A172 (cell line): ENCODE measurements at places on chromosomes 7 and 10.
A peak's percentile ranks its signal among the peaks of the same experiment; 100 is the strongest.

DNA sequence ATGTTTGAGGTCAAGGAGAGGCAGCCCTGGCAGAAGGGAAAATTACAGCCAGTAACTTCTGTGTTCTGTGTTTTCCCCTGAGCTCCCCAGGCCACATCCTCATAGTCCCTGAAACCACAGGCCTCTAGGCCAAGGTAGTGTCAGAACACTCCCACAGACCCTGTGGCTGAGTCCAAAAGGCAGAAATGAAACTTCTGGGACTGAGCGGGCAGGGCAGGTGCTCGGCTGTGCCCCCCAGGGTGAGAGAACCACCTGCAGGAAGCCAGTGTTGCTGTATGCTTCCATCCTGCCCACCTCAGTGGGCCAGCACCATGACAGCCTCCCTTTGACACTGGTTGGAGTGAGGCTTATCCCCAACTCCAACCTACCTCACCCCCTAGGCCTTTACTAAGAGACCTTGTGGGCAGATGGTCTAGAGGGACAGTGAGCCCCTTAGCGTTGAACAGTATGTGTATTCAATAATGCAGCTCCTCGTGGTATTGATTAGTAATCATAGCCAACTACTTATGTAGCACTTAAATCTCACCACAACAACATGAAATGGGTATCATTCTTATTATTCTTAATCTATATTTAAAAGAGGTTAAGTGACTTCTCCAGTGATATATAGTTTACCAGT is 30.3 kb downstream of the PIK3CG start:
- no peak for DNase-seq

DNA sequence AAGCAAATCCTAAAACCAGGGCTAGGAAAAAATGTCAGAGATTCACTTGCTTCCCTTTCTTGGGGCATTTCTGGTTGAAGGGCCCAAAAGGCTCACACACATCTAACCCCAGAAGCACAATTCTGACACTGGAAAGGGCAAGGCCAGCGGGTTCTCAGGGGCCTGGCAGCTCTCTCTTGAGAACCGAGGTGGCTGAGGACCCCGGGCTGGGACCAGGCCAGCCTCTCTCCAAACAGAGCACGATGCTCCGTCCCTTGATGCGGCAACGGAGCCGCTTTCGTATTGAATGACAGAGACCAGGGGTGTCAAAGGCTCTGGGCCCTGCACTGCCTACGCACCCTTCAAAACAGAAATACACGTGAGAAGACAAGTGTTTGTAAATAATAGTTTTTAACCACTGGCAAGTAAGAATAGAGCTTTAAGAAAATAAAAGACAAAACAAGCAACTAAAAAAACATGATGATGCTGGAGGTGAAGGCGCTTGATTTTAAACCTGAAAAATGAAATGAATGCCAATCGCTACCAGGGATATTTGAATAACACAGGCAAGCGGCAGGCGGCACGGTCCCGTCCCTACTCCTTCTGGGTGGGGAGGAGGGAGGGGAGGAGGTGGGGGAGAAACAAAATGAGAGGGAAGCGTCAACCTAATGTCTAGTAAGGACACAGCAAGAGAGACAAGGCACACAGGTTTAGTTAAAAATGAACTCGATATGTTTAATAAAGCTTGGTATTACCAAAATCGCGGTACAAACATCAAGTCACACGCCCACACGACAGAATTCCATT is 68.0 kb downstream of the SLC29A4 start:
- no peak for DNase-seq

GRCh38 chr10:30413996-30414576 is 19.9 kb upstream of the MAP3K8 start:
- peak; percentile 75 for DNase-seq

- DNase-seq, result no peak
These were observed 7.9 kb upstream of the RALA start for GRCh38 chr7:39615350-39615975.

- DNase-seq, result peak; percentile 13
These were observed 630 bp downstream of the ZNF680 start for GRCh38 chr7:64562256-64562625.

DNA sequence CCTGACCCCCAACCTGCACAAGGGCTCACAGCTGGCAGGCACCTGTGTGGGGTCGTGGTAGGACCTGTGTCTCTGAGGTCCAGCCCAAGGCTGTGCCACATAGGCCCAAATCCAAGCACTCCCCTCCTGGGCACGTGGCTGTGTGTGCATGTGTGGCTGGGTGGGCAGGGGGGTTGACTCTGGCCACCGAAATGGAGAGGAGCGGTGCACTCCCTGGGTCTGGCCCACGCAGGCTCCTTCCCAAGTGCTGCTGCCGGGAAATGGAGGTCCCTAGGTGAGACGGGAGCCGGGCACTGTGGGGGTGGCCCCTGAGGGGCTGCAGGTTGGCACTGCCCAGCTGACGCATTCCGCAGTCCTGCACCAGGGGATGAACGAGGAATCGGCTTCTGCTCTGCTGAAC is 528.1 kb downstream of the DNAJB6 start:
- no peak for DNase-seq

DNA sequence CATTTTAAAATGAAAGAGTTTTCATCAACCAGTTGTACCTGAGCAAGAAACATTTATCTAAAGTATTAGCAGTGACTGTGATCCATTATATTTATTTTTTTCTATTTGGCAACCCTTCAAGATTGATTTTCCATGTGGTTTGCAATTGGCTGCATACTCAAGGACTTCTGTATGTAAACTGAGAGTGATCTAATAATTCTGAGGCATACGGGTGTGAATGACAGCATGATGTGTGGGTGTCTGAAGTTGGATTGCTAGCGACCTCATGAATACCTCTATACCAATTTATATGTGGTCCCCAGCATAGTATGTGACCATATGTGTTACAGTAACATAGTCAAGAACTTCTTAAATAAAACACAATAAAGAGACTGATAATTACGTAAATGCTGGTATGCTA is 8.2 kb upstream of the MPP7 start:
- no peak for DNase-seq
